ENCODE measurements at places on chromosomes 2 and 18.

GRCh38 chr2:199186301-199186751 lies 271.4 kb downstream of the SATB2 start:
- no peak for DNase-seq

- DNase-seq, result peak; percentile 18
These were observed 96.1 kb downstream of the PID1 start for GRCh38 chr2:229174794-229175496.

- DNase-seq, result no peak
These were observed 89.9 kb upstream of the STON1 start for GRCh38 chr2:48440103-48440390.

DNA sequence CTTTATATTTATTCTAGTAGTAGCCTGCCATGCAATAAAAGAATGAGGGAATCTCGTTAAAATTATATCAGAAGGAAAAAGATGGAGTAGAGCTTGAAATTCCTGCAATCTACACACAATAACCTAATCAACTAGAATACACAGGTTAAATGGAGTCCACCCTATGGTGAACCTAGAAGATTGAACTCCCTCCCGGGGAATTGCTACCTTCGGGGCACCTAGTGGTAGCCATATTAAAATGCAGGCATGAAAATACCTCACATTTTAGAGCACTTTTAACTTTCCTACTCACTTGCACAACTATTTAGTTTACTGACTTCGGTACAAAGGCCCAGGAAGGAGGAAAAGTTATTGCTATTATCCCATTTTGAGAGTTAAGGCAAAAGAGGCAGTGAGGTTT lies 174.5 kb downstream of the SS18 start:
- no peak for DNase-seq

GRCh38 chr18:76953583-76954233 lies 131.4 kb downstream of the ZNF236 start:
- no peak for DNase-seq

GRCh38 chr18:75168619-75169018 lies 40.3 kb downstream of the PTGR3 start:
- DNase-seq, result no peak

GRCh38 chr2:217282531-217282930 lies 422.7 kb upstream of the TNP1 start:
- no peak for DNase-seq

DNA sequence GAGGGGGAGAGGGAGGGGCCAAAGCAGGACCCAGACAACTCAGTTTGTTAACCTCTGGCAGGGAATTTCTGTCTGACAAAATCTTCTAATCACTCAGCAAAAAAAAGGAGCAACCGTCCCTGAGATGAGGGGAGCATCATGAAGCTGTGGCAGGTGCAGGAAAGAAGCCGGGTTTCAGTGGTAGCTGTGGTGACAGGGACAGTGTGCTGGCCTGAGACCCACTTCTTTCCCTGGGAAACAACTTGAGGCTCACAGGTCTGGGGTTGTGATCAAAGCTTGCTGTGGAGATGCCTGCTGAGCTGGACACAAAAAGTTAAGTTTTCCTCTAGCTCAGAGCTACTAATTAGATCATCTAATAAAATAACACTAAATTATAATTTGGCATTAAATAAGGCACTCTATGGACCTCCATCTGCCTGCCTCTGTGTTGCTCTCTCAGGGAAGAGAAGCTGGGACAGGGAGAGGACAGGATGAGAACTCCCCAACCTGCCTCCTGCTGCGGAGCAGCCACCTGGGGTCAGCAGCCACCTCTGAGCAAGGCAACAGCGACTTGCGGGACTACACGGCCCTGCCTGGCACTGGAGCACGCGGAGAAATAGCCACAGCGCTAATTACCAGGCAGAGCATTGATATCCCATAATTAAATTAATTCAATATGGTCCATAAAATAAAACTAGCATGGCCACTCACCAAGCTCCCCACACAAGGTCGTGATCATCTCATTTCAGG lies 104.6 kb upstream of the TEX51 start:
- DNase-seq, result no peak

- no peak for DNase-seq
These were observed 142.0 kb downstream of the NR4A2 start for GRCh38 chr2:156190517-156190916.

- peak; percentile 43 for DNase-seq
These were observed 14.4 kb upstream of the PIK3C3 start for GRCh38 chr18:41940506-41941215.

DNA sequence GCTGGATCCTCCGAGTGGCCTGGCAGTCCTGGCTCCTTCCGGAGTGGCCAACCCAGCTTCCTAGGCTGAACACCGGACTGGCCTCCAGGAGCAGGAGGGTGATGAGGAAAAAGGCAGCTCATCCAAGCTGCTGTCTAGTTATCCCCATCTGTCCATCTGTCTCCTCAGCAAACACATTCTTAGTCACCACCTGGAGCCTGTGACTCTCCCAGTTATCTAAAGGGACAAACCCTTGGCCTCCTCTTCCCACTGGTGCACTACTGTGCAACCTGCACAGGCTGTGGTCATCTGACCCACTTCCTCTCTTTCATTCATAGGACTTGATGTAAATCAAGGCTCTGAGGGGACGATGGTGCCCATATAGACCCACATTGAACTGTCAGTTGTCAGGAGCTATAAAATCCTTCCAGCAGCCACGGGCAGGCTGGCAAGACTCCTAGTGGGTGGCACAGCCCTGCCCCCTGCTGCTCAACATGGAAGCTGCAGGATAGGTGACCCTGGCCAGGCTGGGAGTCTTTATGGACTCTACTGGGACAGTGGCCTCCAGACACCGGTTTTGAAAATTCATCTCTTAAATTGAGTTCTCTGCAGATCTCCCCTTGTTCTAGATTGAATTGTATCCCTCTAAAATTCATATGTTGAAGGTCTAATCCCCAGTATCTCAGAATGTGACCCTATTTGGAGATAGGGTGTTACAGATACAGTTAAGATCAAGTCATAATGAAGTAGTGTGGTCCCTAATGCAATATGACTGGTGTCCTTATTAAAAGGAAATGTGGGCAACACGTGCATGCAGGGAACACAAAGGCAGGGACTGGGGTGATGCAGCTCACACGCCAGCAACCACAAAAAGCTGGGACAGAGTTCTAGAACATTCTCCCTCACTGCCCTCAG lies 29.3 kb upstream of the DUSP2 start:
- DNase-seq, result peak; percentile 27

DNA sequence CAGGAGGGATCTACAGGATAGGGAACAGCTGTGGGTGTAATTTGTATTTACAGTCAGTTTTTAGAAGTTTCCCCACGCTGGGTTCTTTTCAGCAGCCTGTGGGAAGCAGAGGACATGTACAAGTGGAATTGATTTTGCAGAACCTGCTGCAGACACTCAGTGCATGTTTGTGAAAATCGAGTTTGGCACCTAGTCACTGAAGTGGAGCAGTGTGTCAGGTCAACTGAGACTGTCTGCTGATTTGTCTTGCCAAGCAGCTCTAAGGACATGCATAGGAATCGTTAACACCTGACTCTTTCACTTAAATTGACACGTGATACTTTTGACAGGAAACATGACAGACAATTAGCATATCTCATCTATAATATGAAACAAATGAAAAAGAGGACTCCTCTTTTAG lies 416.6 kb downstream of the TMX3 start:
- DNase-seq, result no peak

DNA sequence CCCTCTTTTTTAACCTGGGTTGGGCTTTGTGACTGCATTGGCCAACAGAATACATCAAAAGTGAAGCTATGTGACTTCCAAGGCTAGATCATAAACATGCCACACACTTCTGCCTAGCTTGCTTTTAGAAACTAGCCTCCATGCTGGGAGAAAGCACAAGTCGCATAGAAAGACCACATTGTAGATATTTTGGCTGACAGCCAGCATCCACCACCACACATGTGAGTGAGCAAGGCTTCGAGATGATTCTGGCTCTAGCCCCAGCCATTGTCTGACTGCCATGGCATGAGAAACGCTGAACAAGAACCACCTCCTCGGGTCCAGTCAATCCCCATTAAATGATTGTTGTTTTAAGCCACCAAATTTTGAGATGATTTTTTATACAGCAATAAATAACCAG lies 66.8 kb upstream of the STPG4 start:
- no peak for DNase-seq

- no peak for DNase-seq
These were observed 9.9 kb upstream of the EDAR start for GRCh38 chr2:108998911-108999310.

GRCh38 chr2:110789706-110790105 lies 57.3 kb downstream of the ACOXL start:
- no peak for DNase-seq

DNA sequence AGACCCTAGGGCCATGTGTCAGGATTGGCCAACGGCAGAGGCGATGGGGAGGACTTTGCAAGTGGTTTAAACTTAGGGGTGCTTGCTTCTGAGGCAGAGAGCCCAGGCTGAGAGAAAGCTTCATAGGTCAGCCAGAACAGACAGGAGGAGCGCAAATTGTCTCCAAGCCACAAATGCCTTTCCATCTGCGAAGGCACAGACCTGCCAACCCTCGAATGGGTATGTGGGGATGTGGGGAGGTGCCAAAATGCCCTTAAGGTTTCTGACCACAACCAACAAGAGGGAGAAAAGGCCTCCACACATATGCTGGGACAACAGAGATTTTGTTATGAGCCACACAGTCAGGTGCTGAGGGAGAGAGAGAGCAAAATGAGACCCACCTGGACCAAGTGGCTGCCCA lies 283.6 kb downstream of the CYP26B1 start:
- no peak for DNase-seq

DNA sequence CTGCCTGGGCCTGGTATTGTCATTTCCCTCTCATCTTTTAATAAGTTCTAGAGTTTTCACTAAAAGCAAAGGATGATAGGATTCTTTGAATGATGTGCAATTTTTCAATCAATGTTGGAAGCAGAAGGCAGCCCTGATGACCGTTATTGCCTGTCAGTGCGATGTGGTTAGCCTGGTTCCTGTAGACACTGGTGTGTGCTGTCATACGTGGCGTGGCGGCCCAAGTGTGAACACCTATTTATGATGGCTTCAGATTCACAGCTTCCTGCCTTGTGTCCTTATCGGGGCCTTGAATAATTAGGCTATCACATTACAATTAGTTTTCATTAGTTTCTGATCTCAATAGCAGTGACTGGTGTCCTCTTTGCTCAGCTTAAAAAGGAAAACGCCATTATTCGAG lies 218.5 kb downstream of the TPGS2 start:
- no peak for DNase-seq

GRCh38 chr18:48534364-48534763 lies 4.5 kb upstream of the CTIF start:
- no peak for DNase-seq

GRCh38 chr18:33951031-33951430 lies 273.7 kb downstream of the NOL4 start:
- no peak for DNase-seq

DNA sequence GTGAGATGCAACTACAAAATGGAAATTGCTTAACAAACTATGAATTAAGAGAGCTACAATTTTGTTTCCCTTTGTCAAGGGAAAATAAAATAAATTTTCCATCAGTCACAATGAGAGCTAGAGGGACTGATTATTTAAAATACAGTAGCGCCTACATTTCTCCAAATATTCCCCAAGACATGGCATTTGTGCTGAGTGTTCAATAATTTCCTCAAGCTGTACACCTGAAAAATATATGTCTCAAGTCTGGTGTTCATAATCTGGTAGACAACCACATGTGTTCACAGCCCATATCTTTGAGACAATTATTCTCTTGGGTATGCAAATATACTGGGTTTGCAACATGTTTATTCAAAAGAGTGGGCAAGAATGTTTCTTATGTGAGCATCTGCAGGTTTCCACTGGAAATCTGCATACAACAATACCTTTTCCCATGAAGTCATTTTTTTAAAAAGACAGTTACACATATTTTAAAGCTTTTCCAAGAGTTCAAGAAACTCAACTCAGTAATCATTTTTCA lies 240.1 kb upstream of the VRK2 start:
- DNase-seq, result no peak

- DNase-seq, result no peak
These were observed 100.2 kb downstream of the TNS1 start for GRCh38 chr2:217902379-217903141.

DNA sequence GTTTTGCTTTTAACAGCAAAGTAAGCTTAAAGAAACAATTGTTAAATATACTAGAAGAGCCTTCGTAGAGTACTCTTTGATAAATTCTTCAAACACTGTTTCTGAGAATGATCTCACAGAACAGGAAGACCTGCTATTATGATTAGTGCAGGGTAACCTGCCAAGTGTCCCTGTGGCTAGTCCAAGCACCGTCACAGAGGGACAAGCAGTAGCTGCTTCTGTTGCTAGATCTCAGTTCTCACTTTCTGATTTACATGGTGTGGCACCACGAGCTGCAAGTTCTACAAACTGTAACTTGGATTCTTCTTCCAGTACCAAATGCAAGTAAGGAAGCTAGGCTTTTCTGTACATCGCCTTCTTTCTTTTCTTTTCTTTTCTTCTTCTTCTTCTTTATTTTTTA lies 121.5 kb downstream of the PIEZO2 start:
- DNase-seq, result no peak

DNA sequence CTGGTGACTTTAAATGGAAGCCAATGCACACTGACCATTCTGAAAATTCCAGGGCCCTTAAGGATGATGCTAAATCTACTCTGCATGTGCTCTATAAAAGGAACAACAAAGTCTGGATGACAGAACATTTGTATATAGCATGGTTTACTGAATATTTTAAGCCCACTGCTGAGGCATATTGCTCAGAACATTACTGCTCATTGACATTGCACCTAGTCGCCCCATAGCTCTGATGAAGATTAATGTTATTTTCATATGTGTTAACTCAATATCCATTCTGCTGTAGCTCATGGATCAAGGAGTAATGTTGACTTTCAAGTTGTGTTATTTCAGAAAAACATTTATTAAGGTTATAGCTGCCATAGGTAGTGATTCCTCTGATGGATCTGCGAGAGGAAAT lies 827.5 kb upstream of the CHAC2 start:
- DNase-seq, result no peak

DNA sequence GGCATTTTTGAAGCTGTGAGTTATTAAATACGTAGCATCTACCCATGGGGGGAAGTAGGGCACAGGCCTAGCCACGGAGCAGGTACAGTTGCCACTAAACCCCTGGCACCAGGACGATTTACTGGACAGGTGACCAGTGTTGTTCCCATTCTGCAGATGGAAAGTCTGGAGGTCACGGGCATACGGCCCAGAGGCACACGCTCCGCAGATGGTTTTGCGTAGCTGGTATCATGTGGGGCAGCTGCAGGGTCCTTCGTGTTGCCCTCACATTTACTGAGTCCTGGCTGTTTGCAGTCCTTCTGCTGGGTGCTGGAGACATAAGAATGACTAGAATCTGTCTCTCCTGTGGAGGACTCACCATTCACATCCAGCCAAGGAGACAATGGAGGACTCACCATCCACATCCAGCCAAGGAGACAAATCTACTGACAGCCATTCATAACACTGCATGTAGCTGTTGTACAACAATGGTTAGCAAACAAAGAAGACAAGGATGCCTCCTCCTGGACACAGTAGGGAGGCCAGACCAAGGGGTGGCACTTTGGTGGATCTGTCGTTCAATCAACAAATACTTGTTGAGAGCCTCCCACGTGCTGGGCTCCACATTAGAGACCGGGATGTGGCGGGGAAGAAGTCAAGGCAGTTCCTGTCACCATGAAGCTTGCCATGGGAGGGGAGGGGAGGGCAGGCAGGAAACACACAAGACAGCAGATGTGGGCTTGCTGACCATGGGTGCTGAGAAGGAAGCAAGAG lies 24.9 kb downstream of the TWIST2 start:
- DNase-seq, result no peak

Measured in fibroblast of the conjunctiva (primary cell).